Adrenal gland (tissue), 19 donors: ENCODE measurements at places on chromosomes 1 and 21.

DNA sequence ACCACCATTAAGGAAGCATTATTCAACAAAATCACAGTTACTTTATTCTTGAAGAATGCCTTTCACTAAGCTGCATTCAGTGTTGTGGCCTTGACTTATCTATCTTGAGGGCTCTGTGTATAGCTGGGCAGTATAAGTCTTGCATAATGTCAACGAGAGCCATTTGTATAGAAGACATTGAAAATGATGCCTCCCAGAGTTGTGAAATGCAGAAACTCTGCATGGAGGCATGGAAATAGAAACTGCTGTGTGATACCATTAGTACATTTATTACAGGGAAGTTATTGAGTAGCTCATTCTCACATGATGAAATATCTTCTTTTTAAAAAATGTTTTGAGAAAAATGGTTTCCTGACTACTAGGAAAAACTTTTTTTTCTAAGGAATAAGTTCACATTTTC, 111.4 kb upstream of the SNX7 start:
- no peak for DNase-seq

DNA sequence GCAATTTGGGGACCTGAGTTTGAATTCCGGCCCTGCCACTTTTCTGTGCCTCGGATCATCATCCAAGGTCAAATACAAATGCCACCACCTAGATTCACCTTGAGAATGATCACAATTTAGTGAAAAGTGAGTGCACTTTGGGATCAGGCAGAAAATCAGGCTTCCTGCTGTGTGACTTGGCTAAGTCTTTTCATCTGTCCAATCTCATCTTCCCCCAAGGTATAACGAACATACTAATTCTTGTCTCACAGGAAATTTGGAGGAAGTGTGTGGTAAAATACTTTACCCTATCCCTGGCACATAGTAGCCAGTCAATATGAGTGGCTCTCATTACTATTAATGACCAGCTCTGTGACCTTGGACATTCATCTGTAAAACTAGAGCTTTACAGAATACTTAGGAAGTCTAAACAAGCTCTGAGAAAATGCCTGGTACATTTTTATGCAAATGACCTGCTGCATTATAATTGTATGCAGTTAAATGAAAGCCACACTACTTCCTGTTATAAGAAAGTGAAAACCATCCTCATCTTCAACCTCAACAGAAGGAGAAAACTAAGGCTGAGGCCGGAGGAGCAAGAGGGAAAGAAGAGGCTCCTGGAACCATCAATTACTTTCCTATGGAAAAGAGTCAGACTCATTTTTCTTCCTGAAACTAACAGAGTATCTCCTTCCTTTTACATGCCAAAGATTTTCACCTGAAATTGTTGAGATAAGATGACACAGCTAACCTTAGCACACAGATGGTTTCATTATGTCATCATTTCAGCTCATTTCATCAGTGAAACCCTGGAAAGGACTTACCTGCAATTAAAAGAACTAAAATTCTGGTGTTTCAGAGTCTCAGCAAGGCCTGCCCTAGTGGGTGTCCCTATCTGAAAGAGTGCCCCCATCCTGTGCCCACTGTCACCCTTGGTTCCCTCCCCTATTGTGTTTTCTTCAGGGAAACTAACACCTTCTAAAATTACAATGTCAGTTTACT, 32.6 kb upstream of the RGS8 start:
- DNase-seq, result no peak

- no peak for DNase-seq
Measured at GRCh38 chr1:167922611-167923074, 8.7 kb upstream of the ADCY10 start.

GRCh38 chr1:88740784-88741183, 56.7 kb downstream of the PKN2 start:
- DNase-seq, result no peak

GRCh38 chr1:202935844-202936243, 8.8 kb upstream of the KLHL12 start:
- no peak for DNase-seq

- no peak for DNase-seq
Measured at GRCh38 chr1:64886877-64887276, 79.5 kb downstream of the JAK1 start.

DNA sequence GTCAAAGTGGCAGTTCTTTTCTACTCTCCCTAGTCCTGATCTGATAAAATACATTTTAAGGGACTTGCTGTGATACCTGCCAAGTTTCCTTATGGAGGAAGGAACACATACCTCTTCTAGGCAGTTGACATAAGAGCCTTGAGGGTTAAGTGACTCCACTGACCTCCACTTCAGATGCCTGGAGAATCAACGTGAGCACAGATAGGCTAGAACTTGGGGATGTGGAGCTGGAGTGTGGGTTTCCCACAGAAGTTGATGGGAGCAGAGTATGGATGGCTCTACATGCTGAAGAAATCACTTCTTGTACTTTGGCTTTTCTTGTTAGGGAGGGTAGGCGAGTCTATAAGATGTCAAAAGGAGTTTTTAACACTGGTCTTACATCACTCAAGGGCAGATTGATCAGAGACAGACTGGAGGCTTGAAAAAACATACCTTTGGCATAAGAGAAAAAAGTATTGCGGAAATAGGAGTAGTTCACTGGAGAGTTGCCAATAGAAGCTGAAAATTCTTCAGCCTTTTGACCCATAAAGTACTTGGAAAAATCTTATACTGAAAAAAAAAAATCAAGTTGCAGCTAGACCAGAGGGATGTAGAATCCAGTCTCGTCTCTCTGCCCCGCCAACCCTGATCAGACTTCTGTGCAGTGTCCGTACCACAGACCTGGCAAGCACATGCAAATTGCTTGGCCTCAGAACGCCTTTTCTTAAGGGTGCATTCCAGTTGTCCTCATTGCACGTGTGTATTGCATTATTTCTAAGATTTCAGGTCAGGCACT, 5.5 kb downstream of the RHOU start:
- no peak for DNase-seq

GRCh38 chr1:228455715-228456114, 31.5 kb upstream of the RNF187 start:
- DNase-seq, result no peak

- no peak for DNase-seq
Measured at GRCh38 chr1:104787866-104788510, 1038.3 kb downstream of the AMY1C start.

DNA sequence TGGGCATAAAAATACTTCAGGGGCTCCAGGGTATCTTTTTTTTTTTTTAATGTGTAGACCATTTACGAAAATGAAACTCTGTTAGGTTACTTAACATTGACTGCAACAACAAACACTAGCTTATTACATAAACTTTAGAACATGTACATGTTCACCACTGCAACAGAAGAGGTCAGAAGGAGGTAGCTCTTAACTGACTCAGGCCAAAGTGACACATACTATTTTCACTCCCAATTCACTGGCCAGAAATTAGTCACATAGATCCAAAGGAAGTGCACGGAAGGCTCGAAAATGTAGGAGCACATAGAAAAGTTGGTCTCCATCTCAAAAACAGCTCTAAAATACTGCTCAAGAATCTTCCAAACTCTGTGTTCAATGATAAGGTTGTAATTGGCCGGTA, 107.2 kb downstream of the AKT3 start:
- no peak for DNase-seq

DNA sequence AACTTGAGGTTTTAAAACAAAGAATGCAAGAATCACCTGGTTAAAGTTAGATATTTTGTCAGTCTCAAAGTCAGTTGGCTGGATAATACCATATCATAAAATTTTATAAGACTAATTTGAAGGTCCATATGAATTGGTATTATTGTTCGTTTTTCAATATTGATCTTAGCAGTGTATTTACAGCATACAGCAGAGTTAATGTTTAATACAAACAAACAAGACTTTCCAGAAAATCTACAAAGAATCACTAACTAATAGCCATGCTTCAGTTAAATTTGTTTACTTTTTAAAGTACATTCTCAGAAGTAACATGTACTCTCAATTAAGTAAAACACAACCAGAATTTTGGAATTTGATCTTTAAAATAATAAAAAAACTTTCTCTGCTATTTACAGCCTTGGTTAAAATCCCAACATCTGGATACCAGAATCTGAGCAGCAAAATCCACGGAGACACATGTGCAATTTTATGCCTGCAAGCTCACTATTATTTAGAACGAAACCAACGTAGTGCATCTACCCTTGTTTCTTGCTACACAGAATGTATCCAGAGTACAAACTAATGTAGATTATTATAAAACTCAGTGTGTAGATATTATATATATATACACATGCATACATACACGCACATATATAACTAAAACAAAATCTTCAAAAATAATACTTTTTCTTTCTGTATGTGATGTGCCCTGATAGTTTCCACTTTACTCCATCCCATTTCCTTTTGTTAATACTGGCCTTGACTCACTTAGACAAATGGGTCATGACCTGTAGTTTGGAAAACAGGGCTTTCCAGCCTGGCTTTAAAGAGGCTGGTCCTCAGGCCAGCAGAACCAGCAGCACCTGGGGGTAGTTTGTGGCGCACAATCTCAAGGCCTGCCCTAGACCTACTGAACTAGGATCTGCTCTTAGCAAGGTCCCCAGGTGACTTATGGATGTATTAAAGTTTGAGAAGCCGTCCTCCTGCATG, 63.6 kb upstream of the ERG start:
- DNase-seq, result no peak

- no peak for DNase-seq
Measured at GRCh38 chr1:183106166-183106565, 79.9 kb upstream of the LAMC2 start.

- no peak for DNase-seq
Measured at GRCh38 chr21:31928656-31929055, 55.8 kb downstream of the HUNK start.

DNA sequence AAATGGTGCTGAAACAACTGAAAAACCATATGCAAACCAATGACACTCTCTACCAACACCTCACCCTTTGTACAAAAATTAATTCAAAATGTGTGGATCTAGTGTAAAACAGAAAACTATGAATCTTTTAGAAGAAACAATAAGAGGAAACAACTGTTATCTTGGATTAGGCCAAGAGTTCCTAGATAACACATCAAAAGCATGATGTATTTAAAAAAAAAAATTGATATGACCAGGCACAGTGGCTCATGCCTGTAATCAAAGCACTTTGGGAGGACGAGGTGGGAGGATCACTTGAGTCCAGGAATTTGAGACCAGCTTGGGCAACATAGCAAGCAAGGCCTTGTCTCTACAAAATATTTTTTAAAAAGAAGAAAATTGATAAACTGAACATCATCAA, 79.0 kb downstream of the EIF4G3 start:
- no peak for DNase-seq

DNA sequence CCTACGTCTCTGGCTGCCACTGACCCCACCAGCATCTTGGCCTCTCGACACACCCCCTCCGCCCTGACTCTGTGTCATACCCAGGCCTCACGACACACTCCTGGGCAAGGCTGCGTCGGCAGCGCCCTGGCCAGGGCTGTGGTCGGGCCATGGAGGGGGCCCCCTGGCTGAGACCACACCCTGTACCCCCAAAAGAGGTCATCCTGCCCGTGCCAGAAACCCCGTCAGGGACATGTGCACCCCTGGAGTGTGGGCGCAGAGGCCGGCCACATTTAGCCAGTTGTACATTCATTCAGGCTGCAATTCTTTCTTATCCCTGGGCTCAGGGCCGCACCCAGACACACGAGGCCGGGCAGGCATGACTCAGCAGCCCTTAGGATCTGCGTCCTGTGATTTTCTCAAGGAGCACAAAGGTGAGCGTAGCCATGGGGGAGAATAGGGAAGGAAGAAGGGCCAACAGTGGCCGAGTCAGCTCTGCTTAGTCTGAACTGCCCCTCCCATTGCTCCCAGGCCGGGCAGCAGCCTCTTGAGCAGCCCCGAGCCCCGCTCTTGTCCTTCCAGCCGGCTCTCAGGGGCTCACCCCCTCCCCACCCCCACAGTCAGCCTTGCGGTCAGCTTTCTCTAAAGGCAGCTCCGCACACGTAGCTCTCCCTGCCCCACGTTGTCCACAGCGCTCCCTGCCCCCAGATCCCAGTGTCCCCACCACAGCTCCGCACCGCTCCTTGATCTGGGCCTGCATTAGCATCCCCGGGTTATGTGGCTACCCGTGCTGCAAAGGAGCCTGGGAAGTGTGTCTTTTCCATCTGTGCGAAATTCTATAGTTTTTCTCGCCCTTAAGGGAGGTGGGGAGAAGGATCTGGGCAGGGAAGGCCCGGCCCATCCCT, 7.9 kb downstream of the CSTB start:
- DNase-seq, result peak; percentile 74

DNA sequence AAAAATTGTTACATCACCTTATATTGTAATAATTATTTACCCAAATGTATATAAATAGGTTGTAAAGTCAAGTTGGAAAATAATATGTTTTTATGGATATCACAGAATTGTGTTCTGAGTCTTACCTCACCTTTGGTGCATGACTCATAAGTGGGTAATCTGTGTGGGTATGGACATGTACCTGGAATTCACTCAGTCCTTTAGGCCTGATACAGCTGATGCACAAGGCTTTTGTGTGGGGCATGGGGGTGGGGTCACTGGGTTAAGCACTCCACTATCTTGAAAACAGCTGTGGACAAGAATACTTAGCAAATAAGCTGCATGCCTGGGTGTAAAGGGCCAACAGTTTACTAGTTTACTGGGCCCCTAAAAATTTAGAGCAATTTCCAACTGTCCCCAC, 34.4 kb downstream of the INKA2 start:
- DNase-seq, result no peak

DNA sequence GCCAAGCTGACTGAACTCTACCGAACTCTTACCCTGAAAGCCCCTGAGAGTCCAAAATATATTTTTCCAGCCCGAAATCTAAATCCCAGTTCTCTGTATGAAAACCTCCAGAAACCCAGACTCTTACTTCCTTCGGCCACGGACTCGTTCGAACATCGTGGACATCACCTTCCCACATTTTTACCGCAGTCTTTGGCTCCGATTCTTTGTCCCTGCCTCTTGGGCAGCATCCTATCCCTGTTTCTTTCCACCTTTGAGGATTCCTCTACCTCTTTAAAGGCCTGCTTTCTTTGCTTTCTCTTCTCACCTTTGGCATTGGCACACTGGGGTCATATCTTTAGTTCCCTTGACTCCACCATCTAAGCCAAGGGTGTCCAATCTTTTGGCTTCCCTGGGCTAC, 932 bp upstream of the USP24 start:
- DNase-seq, result no peak

- DNase-seq, result no peak
Measured at GRCh38 chr1:59408608-59409240, 111.8 kb downstream of the FGGY start.

- no peak for DNase-seq
Measured at GRCh38 chr1:56537660-56538059, 41.7 kb downstream of the PLPP3 start.

DNA sequence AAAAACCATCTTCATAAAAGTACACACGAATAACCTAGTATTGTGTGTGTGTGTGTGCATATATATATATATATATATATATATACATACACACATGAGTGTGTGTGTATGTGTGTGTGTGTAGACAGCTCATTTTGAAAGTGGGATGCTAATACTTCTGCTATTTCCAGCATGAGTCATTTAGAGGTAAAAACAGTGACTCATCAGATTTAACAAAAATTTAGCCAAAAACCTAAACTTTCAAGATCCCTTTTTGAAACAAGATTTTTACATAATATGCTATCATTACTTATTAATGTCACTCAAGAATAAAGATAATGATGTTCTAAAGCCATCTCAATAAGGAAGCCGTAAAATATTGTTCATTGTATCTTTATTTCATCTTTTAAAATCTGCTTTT, 35.6 kb upstream of the ADGRL4 start:
- DNase-seq, result no peak

GRCh38 chr1:93304716-93305138, 41.0 kb upstream of the DR1 start:
- peak; percentile 55 for DNase-seq

GRCh38 chr1:217897100-217897499, 266.0 kb downstream of the SPATA17 start:
- no peak for DNase-seq
